Iris pigment epithelial cell (primary cell): ENCODE measurements at places on chromosomes 5 and 9.
A peak's percentile ranks its signal among the peaks of the same experiment; 100 is the strongest.

DNA sequence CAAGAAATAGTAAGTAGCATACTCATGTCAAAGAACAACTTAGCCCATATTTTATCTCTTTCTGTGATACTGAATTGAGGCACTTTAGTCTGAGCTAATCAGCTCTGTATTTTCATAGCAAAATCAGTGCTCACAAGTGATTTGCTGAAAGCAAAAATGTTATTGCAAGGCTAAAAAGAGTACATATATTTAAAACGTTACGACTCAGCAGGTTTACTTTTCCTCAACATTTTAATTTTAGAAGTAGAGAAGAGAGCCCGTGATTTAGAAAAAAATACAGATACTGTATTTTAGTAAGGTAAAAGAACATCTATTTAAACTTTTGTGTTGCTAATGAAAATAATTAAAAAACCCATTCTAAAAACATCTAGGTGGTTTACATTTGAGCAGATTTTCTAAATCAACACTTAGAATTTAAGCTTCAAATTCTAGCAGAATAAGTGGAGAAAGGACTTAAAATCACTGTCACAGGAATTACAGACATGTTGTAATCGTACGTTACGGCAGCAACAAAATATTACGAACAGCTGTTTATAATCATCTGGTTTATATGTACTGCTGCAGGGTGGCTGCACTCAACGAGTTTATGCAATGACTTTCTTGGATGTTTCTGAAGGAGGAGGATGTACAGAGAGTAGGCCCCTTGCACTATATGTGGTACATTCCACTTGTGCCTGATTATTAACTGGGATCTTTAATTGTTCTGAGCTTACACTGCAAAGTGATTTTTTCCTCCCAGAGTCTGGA is 20.1 kb downstream of the SREK1 start:
- peak; percentile 88 for DNase-seq

DNA sequence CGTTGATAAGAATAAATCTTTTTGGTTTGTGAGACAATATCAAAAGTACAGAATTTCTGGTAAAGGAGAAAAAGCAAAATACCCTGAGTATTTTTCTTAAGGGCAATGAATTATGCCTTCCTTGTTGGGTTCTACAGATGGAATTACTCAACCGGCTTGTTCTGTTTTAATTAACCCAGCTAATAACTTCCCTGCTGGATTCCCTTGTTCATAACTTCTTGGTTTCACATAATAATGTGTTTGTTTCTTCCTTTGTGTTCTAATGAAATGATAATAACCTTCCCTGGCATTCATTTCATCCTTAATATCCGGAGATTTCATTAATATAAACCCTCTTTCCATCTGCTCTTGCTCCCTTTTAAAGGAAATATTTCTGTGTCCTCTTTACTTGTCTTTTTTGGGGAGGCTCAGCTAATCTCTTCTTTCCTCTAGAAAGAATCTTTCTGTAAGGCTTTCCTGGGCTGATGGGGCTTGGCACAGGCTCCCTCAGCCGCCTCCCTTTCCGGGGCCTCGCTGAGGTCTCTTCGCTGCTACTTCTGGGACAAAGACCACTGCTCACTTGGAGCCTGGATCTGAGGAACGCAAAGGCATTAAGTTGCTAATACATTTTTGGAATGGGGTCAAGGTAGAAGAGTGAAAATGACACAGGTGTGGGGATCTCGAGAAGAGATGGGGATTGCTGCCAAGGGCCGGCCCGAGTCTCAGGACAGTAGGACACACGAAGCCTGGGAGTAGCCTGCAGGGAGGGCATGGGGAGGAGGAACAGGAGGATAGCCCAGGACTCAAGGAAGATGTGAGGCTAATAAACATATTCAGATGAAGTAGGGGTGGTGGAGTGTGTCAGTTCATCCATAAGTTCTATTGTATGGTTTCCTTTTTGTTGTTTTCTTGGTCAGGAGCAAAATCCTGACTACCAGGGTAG is 118.5 kb downstream of the NRG2 start:
- no peak for DNase-seq

DNA sequence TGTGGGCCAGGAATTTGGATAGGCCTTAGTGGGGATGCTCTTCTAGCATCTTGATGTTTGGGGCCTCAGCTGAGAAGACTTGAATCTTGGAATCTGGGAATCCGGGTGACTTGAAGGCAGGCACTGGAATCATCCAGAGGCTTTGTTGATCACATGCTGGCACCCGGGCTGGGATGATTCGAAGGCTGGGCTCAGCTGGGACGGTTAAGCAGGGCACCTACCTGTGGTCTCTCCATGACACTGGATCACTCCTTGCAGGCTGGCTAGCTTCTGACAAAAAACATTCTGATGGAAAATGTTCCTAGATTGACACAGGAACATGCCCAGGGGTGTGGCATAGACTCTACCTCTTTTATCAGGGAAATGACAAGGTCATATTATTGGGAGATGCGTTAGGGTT is 149.1 kb downstream of the TENT4A start:
- DNase-seq: no peak

DNA sequence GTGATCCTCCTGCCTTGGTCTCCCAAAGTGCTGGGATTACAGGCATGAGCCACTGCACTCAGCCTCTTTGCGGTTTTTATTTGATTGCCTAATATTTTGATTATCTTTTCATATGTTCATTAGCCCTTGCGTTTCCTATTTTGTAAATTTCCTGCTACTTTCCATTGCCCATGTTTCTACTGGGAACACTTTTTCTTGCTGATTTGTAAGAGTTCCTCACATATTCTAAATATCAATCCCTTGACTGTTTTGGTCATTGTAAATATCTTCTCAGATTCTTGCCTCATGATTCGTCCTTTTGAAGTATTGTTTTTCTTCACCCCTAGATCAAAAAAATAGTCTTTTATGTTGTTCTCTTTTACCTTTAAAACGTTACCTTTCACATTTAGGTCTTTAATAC is 37.9 kb upstream of the TTC1 start:
- peak; percentile 89 for DNase-seq

GRCh38 chr5:10220248-10220647 is 29.4 kb downstream of the ATPSCKMT start:
- no peak for DNase-seq

GRCh38 chr5:66828046-66828547 is 231.9 kb downstream of the MAST4 start:
- DNase-seq: no peak

DNA sequence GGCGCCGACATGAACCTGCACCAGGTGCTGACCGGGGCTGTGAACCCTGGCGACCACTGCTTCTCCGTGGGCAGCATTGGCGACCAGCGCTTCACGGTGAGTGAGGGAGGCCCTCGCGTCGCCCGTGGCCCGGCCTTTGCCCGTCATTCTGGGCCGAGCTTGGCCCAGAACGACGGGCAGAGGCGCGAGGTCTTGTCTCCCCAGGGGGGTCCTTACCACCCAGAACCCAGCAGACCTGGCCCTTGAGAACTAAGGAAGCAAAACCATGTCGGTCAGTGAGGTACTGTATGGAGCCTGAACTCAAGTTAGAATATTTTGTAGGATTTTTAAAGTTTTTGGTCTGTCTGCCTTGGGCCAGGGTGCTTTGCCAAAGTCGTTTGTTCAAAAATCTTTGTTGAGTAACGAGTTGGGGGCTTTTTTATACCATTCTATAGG is 691 bp downstream of the DMXL1 start:
- DNase-seq: no peak

- DNase-seq: peak; percentile 60
Observed at GRCh38 chr5:145062280-145063062, 772.7 kb downstream of the PRELID2 start.

- no peak for DNase-seq
Observed at GRCh38 chr5:135008556-135008955, 25.5 kb downstream of the PITX1 start.

GRCh38 chr9:81371824-81372223 is 317.5 kb downstream of the TLE1 start:
- no peak for DNase-seq

GRCh38 chr9:133494636-133495326 is 15.9 kb upstream of the SLC2A6 start:
- no peak for DNase-seq

DNA sequence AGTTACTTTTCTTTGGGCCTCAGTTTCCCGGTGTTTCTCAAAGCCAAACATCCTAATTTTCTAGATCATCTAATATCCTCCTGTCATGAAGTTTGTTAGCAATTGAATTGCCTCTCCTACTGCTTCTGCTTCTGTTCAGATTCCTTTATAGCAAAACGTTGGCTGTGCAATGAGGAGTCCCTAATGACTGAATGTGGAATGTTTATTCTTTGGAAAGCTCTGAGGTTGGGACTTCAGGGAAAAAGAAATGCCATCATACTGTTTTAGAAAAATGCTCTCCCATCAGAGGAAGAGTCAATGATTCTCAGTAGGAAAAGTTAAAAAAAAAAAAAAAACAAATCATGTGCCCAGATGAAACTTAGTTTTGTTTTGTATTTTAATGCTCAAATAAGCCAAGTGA is 268.7 kb upstream of the PAPPA start:
- no peak for DNase-seq

DNA sequence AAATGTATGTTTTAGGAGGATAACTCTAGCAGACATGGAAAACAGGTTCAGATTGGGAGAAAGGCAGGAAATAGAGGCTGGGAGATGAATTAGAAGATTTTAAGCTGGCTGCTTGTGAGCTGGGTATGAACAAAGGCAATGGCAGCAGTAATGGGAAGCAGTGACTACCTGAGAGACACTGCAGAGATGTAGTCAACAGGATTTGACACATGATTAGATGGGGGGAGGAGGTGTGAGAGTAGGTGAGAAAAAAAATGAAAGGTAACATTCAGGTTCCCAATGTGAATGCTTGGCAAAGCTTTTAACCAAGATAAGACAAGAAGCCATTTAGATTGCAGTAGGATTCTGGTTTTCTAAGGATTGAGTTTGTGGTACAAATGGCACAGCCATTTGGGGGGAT is 22.8 kb upstream of the IFNE start:
- DNase-seq: no peak

GRCh38 chr9:87075537-87075936 is 128.2 kb upstream of the GAS1 start:
- no peak for DNase-seq

GRCh38 chr9:111276431-111277128 is 53.4 kb downstream of the OR2K2 start:
- DNase-seq: no peak

- peak; percentile 22 for DNase-seq
Observed at GRCh38 chr5:109242518-109242917, 167.3 kb downstream of the PJA2 start.

GRCh38 chr5:77168879-77169244 is 41.6 kb upstream of the PDE8B start:
- peak; percentile 6 for DNase-seq

- DNase-seq: peak; percentile 84
Observed at GRCh38 chr5:69334793-69335268, 2.2 kb upstream of the CCDC125 start.

- peak; percentile 21 for DNase-seq
Observed at GRCh38 chr9:5043381-5043780, 58.3 kb downstream of the JAK2 start.

- peak; percentile 78 for DNase-seq
Observed at GRCh38 chr5:115575167-115576070, 26.9 kb downstream of the TICAM2 start.

GRCh38 chr5:103487822-103488493 is 74.6 kb downstream of the NUDT12 start:
- no peak for DNase-seq
